ENCODE measurements at places on chromosomes 5 and 9.

- no peak for DNase-seq
These were observed 205.6 kb downstream of the GADD45G start for GRCh38 chr9:89810431-89810830.

- DNase-seq: no peak
These were observed 104.8 kb downstream of the VCAN start for GRCh38 chr5:83576341-83576740.

- DNase-seq: no peak
These were observed 81.5 kb downstream of the NRG2 start for GRCh38 chr5:139961435-139962157.

GRCh38 chr9:99833735-99834134, 12.1 kb downstream of the NR4A3 start:
- DNase-seq: no peak

- no peak for DNase-seq
These were observed 95.0 kb upstream of the DAP start for GRCh38 chr5:10856071-10856470.

- DNase-seq: no peak
These were observed 51.9 kb upstream of the ZBED3 start for GRCh38 chr5:77139001-77139400.

- no peak for DNase-seq
These were observed 21.5 kb upstream of the NEUROG1 start for GRCh38 chr5:135557076-135557838.

DNA sequence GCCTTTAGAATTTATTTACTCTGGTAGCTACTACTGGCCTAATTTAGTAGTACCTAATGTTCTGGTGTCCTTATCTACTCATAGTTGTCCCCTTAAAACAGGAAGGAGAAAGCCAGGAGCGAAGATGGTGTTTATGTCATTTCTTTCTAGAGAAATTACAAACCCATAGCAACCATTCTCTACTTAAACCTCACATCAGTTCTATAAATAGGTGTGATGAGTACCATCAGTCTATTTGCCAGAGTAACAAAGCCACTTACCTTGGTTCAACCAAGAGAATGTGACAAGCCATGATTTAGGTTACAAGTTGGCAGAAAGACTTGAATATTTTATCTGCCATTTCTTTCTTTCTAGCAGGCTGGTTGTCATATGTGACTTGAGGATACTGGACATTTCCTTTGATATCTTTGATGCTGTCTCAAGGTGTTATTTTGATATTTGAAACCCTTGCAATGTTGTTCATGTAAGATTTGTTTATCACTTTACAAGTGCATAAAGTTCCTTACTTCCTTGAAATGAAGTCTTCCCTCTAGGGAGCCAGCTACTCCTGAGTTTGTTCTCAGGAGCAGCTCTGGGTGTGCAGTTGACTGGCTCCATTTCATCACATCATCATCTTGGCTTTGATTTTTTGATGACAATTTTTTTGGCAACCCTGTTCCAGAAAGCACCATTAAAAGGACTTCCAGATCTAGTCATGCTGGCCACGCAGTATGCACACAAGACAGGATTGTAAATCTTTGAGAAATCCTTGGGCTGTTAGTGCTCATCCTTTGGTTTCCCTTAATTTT, 286.8 kb downstream of the ARHGAP26 start:
- DNase-seq: no peak

GRCh38 chr9:125749951-125750626, 2.9 kb downstream of the PBX3 start:
- no peak for DNase-seq
